Astrocyte of the cerebellum (primary cell): ENCODE measurements at places on chromosomes 2 and 18.

DNA sequence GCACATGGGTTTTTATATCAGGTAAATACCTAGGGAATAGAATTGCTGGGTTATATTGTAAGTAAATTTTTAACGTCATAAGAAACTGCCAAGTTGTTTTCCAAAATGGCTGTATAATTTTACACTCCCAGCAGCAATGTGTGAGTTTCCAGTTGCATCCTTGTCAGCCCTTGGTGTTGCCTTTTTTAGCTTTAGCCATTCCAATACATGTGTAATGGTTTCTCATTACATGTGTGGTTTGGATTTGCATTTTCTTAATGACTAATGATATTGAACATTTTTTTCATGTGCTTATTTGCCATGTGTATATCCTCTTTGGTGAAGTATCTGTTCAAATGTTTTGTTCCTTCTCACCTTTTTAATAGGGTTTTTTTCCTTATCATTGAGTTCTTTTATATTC, 70.8 kb downstream of the ABI2 start:
- no peak for DNase-seq

DNA sequence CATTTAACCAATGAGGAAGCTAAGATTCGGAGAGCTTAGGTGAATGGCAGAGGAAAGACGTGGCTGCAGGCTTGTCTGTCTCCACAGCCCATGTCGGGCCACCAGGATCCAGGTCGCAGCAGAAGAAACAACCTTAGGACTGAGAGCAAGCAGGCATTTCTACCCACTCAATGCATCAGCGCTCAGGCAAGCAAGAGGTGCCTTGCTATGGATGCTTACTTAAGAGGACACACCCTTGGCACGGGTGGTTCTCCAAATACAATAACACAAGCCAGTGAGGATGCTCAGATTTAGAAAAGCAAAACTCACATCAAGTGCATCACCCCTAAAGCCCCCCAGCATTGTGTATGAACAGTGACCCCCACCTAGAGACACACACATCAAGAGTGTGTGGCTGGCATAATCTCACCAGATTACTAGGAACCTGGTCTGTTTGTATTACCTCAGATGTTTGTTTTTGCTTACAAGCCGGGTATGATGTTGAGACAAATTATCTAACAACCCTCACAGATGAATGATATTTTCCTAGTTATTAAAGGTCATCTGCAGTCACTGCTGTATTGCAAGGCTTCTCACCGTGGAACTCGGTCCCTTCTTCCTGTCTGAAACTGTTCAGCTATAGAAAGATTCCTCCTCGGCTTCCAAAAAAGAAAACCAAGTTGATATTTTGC, 34.2 kb upstream of the NPAS2 start:
- no peak for DNase-seq

DNA sequence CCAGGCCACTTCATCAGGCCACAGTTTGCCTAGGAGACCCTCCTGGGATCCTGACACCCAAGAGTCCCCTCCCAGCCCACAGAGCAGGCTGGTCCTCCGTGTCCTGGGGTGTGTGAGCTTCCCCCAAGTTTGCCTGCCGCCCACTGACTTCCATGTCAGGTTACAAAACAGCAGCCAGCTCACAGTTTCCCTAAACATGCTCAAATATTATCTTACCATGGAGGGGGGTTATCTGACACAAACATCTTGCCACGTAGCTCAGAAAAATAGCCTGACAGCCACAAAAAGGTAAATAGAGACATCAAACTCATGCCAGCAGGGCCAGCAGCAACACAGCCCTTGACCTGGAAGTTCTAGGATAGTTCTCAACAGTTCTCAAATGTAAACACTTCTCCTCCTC, 346.5 kb downstream of the TNS1 start:
- no peak for DNase-seq

- DNase-seq = no peak
These were observed 200.7 kb downstream of the DIS3L2 start for GRCh38 chr2:232162187-232162586.

GRCh38 chr18:26649193-26649543, 100.8 kb upstream of the KCTD1 start:
- DNase-seq = no peak
